AG10803 (cell line): ENCODE measurements at places on chromosomes 7 and 10.

GRCh38 chr10:76070916-76071315 is 639.5 kb downstream of the LRMDA start:
- DNase-seq: no peak

GRCh38 chr7:51785171-51785570 is 468.6 kb upstream of the COBL start:
- DNase-seq: no peak

DNA sequence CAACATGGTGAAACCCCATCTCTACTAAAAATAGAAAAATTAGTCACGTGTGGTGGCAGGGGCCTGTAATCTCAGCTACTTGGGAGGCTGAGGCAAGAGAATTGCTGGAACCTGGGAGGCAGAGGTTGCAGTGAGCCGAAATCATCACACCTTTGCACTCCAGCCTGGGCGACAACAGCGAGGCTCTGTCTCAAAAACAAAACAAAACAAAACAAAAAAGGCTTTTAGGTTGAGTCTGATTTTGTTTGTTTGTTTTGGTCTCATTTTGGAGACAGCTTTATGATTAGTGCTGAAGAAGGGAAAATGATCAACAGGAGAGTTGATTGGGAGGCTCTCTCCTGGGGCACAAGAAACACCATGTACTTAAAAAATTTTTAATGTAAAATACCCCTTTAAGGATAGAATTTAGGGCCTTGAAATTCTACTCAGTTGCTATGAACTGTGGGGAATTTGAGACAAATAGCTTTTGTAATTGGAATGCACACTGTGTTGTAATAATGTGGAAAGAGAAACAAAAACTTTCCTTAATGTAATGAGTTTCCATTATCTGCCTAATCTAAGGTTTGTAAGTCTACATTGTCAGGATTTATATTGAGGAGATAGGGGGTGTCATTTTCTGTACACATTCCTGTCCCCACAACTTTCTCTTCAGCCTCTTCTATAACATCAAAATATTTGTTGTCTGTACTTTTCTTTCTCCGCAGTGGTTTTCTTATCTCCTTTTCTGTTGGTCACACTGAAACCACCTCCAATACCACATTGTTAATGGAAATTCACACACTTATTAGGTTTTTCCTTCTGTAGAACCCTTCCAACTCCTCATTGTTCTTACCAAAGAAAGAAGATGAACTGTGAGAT is 41.3 kb downstream of the ARID5B start:
- peak; percentile 73 for DNase-seq

GRCh38 chr10:58781873-58782488 is 269.3 kb downstream of the BICC1 start:
- peak; percentile 62 for DNase-seq

DNA sequence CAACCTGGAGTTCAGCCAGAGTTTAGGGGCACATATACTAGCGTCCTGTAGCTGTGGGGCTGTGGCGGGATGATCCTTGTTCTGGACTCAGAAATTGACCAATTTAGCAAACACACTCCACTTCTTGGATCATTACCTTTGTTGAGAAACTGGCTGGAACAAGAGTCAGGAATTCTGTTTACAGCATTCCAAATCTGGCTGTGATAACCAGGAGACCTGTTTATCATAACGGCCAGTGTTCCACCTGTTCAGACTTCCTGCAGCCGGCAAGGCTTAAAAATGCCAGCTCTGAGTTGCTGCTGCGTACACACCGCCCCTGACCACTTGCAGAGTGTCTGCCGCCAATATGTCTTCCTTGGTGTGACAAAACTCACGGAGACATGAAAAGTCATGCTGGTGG is 64.8 kb downstream of the ARMC3 start:
- DNase-seq: no peak

GRCh38 chr10:227014-227413 is 91.8 kb downstream of the ZMYND11 start:
- DNase-seq: peak; percentile 87

GRCh38 chr10:42883993-42884983 is 101.7 kb downstream of the BMS1 start:
- no peak for DNase-seq

DNA sequence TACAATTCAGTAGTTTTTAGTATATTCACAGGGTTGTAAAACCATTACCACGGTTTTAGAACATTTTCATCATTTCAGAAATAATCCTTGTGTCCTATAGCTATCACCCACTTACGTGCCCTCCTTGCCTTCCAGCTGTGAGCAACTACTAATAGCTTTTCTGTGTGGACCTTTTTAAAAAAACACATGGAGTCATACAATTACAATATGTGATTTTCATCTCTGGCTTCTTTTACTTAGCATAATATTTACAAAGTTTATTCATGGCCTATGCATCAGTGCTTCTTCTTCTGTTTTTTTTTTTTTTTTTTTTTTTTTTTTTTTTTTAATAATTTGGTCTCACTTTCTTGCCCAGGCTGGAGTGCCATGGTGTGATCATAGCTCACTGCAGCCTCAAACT is 76.1 kb downstream of the CDK14 start:
- no peak for DNase-seq

- DNase-seq: no peak
These were observed 82.5 kb downstream of the PRKCQ start for GRCh38 chr10:6497620-6498019.

DNA sequence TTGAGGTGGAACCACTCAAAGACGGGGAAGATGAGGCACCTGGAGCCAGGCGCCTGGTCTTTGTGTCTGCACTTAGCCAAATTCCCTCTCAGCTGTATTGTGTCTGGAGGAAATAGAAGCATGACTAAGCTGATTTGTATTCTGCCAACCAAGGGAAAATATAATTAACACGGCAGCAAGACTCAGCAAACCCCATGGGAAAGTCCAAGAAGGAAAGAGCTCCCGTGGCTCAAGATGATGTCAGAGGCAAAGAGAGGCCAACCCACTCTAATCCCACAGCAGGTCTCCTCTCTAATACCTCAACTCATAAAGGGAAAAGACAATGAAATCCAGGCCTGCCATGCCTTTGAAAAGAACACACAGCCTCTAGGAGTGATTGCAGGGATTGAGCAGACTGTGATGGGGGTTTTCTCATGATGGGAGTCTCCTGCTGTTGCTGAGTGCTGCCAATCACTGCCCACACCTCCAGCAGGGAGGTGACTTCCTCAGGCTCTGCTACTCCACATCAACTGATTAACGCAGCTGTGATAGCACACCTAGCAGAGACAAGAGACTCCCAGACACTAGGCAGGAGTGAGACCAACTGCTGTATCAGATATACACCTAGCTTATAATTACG is 255.5 kb upstream of the C7orf33 start:
- peak; percentile 1 for DNase-seq

DNA sequence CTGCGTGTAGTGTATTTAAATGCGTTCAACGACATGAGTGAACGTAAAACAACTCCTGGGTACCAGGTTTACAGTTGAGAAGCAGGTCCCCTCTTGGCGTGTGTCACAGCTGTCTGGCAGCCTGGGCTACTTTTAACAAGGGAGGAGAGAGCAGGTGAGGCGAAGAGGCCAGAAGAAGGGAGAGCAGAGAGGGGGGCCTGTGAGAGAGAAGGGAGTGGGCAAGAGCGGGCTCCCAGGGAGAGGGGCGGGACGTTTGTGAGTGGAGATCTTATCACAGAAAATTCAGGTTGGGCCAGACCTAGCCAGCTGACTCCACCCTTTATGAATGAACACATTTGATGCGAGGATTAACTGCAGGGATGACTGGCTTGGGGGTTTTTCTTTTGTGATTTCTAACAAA is 154.0 kb downstream of the CAMK1D start:
- no peak for DNase-seq

- no peak for DNase-seq
These were observed 3.9 kb downstream of the CDK14 start for GRCh38 chr7:90599892-90600555.

- DNase-seq: no peak
These were observed 286.1 kb upstream of the C7orf33 start for GRCh38 chr7:148304456-148304855.

GRCh38 chr7:152313217-152313616 is 122.6 kb downstream of the KMT2C start:
- DNase-seq: no peak

DNA sequence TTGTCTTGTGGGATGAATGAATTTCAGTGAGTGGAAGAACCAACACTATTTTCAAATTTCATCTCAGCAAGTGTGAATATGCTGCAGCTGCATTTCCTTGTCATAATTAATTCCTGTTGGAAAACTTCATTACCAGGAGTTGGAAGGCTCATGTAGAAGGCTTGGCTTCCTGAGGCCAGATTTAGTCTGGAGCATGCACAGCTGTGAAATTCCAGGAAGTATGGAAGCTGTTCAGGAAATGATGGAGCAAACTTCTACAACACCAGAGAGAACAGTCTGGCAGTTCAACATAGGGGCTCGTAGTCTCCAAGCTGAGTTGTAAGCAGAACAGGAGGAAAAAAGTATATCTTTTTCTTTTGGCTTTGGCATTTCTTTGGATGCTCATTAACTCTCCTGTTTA is 1439.9 kb upstream of the CELF2 start:
- no peak for DNase-seq

GRCh38 chr10:62024026-62024701 is 122.7 kb downstream of the ARID5B start:
- no peak for DNase-seq

GRCh38 chr10:118106426-118106825 is 59.7 kb upstream of the RAB11FIP2 start:
- DNase-seq: peak; percentile 37

GRCh38 chr10:113616244-113617074 is 47.4 kb downstream of the NRAP start:
- peak; percentile 28 for DNase-seq

GRCh38 chr7:98997846-98998245 is 119.5 kb downstream of the TRRAP start:
- peak; percentile 58 for DNase-seq

DNA sequence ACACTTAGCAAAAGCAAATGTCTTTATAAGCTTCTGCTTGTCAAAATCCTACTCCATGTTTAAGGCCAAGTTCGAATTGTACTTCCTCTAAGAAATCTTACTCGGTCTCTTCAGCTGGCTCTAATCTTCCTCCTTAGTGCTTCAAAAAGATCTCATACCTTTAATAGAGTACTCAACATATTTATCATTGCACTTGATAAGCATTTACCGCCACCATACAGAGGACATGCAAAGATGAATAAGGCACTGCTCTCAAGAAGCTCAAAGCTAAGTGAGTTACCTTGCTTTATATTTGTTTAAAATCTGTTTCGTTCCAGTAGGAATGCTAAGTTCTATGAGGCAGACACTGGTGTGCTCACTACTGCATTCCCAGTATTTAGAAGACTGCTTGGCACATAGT is 61.9 kb upstream of the DNAJB12 start:
- DNase-seq: no peak

- no peak for DNase-seq
These were observed 84.5 kb upstream of the SEMA3C start for GRCh38 chr7:81003326-81003725.

- no peak for DNase-seq
These were observed 20.0 kb downstream of the SEPTIN7 start for GRCh38 chr7:35820858-35821257.

GRCh38 chr7:75796420-75796819 is 17.2 kb downstream of the CCL24 start:
- no peak for DNase-seq

DNA sequence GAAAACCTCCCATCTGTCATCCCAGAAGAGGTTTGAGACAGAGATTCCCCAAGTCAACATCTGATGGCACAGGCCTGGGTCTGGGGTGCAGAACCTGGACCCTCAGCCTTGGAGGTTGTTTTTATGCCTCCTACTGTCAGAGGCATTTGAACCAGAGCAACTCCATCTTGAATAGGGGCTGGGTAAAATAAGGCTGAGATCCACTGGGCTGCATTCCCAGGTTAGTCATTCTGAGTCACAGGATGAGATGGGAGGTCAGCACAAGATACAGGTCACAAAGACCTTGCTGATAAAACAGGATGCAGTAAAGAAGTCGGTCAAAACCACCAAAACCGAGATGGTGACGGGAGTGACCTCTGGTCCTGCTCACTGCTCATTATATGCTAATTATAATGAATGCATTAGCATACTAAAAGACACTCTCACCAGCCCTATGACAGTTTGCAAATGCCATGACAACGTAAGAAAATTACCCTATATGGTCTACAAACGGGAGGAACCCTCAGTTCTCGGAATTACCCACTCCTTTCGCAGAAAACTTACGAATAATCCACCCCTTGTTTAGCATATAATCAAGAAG is 92.0 kb downstream of the ITGA8 start:
- no peak for DNase-seq

DNA sequence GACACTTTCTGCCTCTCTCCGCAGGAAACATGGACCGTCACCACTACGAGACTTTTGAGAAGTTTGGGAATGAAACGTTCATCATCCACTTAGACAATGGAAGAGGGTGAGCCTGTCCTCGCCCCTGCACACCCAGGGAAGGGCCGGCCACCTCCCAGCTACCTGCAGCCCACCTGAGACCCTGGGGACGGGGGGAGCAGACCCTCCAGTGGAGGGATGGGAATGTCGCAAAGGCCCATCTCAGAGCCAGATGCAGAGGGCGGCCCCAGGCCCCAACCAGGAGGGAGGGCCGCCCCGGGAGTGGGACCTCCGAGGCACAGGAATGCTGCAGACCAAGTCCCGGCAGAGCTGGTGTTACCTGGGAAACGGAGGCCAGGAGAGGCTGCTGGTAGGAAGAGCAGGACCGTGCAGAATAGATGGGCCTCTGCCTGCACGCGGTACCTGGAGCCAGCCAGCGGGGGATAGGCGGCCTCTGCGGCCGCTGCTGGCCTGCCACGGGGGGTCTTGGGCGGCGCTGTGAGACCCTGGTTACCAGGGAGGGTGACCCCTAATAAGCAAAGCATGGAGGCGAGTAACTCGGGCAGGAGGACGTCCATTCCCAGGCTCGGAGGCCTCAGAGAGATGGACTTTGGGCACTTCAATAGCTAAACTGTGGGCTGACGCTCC is 32.9 kb upstream of the FOXL3 start:
- no peak for DNase-seq

DNA sequence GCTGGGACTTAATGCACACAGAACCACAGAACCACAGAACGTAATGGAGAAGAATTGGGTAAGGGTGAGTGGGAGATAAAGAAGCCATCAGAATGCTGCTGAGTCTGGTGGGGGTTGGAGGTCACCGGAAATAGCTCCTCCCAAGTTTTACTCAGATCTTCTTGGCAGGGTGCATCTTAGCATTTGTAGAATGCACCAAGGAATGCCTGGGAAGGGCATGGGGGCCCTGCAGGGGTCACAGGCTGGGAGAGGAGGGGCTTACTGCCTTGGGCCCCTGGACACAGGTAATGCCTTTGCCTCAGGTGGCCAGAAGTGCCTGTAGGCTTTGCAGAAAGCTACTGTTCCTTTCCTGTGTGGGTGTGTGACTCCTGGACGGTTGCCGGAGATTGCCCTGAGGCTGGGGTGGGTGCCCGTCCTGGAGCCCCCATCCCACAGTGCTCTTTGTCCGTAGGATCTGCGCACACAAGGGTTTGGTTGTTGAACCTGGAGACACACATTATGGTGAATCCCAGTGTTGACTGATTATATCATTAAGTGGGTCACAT is 55.1 kb downstream of the MGMT start:
- no peak for DNase-seq

- DNase-seq: no peak
These were observed 77.9 kb upstream of the PLXNA4 start for GRCh38 chr7:132654150-132654549.

GRCh38 chr7:140829720-140830119 is 95.0 kb downstream of the BRAF start:
- DNase-seq: no peak

- DNase-seq: no peak
These were observed 15.0 kb upstream of the DNMBP start for GRCh38 chr10:100024748-100025147.
